ENCODE measurements at places on chromosomes 2 and 18.

GRCh38 chr2:10043256-10043905 is at the start of gene KLF11:
KLF11 (plus strand) TSS chr2:10043550; CDS start chr2:10043717, 167 bp downstream.
- peak; percentile 75 for DNase-seq

- DNase-seq: no peak
Measured at GRCh38 chr2:212538305-212539071, at the start of gene ERBB4. ERBB4 (minus strand) TSS chr2:212538802; CDS start chr2:212538530, 272 bp downstream.

- no peak for DNase-seq
Measured at GRCh38 chr18:33611525-33612135, 33.6 kb downstream of the ASXL3 start.

- DNase-seq: no peak
Measured at GRCh38 chr2:55636831-55637230, 19.4 kb upstream of the PPP4R3B start.

DNA sequence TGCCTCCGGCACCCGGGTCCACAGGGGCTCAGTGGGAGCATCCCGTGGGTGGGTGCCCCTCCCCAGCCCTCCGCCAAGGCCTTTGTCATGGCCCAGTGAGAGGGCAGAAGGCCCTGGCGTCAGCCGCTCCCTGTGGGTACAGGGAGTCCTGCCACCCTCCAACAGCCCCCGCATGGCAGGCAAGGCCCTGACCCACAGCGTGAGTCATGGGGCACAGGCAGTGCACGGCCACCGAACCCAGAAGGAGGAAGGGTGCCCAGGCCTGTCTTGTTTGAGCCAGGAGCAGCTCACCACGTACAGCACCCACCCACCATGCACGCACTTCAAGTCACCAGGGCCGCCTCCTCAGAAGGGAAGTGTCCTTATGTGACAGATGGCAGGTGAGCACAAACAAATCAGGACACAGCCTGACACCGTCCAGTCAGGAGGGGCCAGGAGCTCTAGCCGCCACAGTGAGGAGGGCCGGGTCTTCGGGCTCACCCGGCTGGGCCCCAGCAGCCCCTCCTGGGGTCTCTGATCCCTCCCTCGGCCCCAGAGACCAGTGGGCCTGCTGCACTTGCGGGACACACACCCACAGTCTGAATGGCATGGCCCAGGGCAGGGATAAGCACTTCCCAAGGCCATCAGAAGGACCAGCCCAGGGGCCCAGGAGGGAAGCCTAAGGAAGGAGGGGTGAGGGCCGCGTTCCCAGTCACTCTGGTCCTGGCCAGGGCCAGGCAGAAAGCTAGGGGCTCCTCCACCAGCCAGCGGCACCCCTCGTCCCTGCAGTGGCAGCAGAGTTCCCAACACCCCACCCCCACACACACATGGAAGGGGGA is 25.8 kb downstream of the BIN1 start:
- peak; percentile 40 for DNase-seq

DNA sequence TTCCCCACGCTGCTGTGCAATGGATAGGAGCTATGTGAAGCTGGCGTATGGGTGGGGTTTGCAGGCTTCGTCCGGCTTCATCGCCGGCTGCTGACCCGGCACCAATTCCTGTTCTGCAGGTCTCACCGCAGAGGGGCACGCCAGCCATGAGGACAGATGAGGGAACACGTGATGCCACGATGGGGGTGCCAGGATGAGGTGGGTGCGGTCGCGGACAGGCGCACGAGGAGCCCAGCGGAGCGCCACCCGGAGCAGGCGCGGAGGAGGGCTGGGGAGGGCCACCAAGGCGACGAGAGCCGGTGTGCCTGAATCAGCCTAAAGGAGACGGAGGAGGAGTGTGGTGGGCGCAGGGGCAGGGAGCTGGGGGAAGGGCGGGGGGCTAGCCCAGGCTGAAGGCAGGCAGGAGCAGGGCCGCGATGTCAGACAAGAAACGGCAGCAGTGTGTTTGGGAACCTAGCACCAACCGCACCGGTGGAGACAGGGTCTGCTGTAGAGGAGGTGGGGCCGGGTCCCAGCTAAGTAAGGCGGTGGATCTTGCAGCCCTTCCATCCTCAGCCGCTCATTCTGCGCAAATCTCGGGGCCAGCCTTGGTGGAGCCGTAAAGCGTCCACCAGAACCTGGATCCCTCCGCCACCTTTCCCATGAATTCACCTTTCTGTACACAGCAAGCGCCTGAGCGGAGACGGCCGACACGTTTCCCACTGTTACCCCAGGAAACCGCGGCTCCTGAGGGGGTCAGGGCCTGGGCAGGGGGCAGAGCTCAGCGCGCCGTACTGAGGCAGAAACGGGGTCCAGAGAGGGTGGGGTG is 17.0 kb upstream of the CD8A start:
- DNase-seq: no peak

DNA sequence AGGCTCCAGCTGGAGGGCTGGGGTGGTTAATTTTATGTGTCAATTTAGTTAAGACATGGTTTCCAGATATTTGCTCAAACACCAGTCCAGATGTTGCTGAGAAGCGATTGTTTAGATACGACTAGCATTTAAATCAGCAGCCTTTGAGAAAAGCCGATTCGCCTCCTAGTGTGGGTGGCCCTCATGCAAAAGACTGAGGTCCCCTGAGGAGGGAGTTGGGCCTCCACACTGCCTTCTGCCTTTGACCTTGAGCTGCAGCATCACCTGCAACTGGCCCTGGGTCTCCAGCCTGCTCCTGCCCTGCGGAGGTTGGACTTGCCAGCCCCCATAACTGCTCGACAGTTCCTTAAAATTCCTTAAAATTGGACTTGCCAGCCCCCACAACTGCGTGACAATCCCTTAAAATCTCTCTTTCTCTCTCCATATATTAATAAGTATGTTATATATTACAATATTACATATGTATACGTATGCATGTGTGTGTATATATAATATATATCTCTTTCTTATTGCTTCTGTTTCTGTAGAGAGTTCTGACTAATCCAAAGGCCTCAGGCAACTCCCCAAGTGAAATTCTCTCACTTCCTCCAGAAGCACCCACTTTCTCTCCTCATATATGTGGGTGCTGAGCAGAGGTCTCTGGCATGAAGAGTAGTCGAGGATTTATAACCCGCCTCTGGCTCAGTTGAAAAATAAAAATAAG is 14.4 kb downstream of the FBLN7 start:
- no peak for DNase-seq

GRCh38 chr2:33272001-33272400 is 204.4 kb upstream of the RASGRP3 start:
- no peak for DNase-seq

DNA sequence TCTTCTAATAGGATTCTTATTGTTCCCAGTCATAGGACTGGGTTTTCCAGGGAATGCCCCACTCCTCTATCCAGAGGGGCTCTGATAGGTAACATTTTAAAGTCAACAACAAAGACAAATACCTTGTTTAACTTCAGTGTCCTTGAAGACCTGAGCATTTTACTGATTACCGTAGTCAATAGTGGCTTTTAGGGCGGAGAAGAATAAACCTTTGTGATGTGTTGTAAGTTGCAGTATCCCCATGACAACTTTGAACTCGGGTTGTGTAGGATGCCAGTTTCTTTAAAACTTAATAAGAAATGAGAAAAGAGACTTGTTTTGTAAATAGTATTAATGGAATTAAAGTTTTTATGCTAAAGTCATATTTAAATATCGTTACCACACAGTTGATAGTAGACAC is 6.0 kb downstream of the GATA6 start:
- no peak for DNase-seq

GRCh38 chr2:189723192-189723591 is 39.4 kb downstream of the OSGEPL1 start:
- DNase-seq: no peak

- no peak for DNase-seq
Measured at GRCh38 chr2:86700690-86701089, 19.4 kb upstream of the RMND5A start.

GRCh38 chr2:26730549-26731344 is 33.3 kb upstream of the SLC35F6 start:
- no peak for DNase-seq

DNA sequence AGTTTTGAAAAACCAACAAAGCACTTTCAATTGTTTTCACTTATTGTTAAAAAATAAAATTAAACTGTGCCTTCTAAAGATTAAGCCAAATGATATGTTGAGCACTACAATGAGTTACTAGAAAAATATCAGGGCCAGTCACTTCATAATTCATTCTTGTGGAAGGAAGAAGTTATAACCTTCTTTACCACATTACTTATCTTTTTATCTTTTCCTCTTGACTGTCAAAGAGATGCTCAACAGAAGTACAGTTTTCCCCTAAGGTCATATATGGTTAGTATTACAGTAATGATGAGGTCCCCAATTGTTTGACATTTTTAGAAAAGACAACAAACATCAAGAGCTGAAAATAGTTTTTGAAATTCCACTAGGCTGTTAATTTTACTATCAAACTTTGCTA is 9.4 kb downstream of the PELI1 start:
- no peak for DNase-seq

GRCh38 chr18:3690764-3691066 is 240.7 kb downstream of the TGIF1 start:
- no peak for DNase-seq

DNA sequence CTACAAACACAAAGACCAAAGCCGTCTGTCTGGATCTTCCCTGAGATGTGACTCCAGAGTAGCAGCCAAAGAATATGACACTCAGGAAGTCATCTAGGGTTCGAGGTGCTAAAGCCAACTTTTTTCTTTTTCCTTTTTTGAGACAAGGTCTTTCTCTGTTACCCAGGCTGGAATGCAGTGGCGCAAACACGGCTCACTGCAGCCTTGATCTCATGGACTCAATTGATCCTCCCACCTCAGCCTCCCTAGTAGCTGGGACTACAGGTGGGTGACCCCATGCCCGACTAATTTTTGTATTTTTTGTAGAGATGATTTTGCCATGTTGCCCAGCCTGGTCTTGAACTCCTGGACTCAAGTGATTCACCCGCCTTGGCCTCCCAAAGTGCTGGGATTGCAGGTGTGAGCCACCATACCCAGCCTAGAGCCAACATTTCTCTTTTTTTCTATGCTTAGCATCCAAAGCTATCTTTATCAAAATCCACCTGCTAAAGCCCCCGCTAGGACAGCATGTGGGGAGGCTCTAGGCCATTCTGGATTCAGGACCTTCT is 92.8 kb downstream of the TMEM17 start:
- no peak for DNase-seq

DNA sequence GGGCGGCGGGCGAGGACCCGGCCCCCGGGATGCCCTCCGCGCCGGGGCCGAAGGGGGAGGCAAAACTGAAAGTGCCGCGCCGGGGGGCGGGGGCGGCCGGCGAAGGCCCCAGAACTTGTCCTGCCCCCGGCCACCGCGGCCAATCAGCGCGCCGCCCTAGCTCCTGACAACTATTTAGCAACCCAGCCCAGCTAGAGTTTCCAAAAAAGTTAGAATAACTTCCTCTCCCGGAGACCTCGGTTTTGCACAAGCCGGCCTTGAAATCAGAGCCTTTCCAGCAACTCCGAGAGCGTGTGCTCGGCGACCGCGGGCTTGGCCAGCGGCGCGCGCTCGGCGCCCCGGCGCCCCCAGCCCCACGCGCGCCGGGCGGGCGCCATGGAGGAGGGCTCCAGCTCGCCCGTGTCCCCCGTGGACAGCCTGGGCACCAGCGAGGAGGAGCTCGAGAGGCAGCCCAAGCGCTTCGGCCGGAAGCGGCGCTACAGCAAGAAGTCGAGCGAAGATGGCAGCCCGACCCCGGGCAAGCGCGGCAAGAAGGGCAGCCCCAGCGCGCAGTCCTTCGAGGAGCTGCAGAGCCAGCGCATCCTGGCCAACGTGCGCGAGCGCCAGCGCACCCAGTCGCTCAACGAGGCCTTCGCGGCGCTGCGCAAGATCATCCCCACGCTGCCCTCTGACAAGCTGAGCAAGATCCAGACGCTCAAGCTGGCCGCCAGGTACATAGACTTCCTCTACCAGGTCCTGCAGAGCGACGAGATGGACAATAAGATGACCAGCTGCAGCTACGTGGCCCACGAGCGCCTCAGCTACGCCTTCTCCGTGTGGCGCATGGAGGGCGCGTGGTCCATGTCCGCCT is at the start of gene TWIST2:
TSS of gene TWIST2 (plus strand) at position 245 of the 850 bp plus-strand sequence. CDS start at position 376, 131 bp downstream.
- DNase-seq: no peak

GRCh38 chr2:23745068-23745725 is 181.7 kb downstream of the ATAD2B start:
- no peak for DNase-seq

DNA sequence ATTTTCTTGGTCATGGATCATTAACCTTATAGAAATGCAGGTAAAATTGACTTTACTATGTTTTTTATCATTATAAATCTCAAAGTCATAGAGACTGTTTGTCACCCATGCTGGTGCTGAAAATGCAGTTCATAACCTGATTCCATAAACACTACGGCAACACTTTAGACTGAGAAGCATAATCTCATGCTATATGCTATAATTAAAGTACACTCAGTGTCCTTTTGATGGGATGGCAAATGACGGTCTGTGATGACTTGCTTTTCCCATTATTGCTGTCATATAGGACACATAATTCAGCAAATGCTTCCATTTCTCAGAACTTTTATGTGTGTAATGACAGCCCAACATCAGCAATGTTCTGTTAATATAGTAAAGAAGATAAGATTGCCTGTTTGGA is 162.9 kb downstream of the CD226 start:
- DNase-seq: no peak

- no peak for DNase-seq
Measured at GRCh38 chr2:135490376-135490775, 40.6 kb downstream of the ZRANB3 start.

DNA sequence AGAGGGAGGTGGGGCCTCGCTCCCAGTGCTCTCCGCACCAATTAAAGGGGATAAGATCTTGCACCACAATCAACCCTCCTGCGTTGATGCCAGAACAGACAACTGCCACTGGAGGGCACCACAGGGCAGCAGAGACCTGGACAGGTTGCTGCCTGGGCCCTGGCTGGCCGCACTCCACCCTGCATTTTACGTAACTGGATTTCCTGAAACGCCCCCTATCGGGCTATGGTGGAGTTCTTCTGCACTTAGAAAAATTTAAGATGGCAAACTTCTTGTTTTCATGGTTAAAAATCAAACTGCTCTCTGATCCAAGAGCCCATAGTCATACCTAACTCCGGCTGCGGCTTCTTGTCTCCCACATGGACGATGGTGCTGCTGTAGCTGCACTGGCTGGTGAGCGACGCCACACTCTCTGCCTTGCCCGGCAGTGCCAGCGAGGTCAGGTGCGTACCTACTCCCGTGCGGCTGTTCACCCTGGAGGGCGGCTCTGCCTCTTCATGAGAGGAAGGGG is 16.8 kb upstream of the HES6 start:
- peak; percentile 53 for DNase-seq

GRCh38 chr18:54278615-54279014 is 9.3 kb downstream of the POLI start:
- DNase-seq: no peak

GRCh38 chr18:508835-509234 is 8.3 kb upstream of the COLEC12 start:
- DNase-seq: no peak

GRCh38 chr2:601387-601698 is 75.9 kb downstream of the TMEM18 start:
- DNase-seq: no peak

DNA sequence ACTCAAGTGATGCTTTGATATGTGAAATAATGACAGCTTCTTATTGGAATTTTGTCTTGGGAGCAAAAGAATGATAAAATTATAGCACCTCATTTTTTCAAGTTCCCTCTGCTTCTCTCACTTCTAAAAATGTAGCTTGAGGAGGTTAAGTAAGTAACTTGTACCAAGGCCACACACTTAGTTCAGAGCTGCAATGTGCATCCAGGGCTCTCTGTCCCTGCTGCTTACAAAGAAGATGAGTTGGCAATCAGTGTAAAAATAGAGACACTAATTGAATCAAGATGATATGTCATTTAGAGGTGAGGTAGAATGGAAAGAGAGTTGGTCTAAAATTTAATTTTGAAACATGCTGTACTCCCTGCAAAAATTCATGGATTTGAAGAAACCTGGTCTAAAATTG is 312.0 kb upstream of the TNP1 start:
- no peak for DNase-seq

Measured in activated T-helper 9 cell treated with anti-CD3 and anti-CD28 coated beads, Interleukin-2, amount 50 U/mL, for 16 hours (primary cell).